Thoracic aorta (tissue), 2 donors: ENCODE measurements at places on chromosomes 1 and 21.

GRCh38 chr1:247825362-247825761 is 1.4 kb upstream of the OR14A16 start:
- no peak for DNase-seq

DNA sequence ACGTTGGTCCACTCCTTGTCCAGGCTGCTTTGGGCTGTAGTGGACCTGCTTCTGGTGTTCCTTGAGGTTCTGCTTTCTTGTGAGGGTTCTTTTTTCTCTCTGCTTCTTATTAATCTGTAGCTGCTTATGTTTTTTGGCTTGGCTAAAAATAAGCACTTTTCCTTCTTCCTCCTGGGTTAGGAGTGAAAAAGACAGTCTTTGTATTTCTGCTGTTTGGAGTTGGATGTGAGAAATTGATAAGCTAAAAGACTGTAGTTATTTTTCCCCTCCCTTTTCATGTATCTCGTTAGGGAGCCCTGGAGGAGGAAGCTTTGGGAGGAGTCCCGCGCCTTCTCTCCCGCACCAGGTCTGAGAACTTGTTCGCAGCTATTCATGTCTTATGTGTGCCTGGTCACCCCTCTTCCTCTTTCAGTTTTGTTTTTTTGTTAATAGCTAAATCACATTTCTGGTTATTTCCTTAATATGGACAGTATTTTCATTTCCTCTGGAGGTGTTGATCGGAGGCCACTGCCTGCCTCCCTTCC is 79.0 kb downstream of the GALNT2 start:
- no peak for DNase-seq

GRCh38 chr1:246617768-246618167 is 51.5 kb downstream of the CNST start:
- DNase-seq, result no peak

DNA sequence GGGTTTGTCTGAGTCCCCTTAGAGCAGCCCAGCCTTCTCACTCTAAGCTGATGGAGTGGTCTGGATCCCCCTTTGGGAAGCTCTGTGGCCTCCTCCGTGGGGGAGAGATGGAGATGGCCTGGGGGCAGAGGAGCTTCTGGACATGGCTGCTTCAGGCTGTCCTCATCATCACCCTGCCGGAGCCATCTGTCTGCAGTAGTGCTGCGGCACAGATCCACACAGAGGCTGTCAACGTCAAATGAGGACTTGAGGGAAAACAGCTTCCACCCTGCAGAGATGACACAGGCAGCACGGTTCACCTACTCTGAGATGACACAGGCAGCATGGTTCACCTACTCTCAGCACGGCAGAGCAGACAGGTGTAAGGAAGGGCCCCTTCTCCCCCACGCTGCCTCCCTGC is 134.3 kb downstream of the IGSF21 start:
- no peak for DNase-seq

- no peak for DNase-seq
Measured at GRCh38 chr1:25690396-25690956, 73.9 kb downstream of the MAN1C1 start.

GRCh38 chr1:197927908-197928665 is 10.9 kb downstream of the LHX9 start:
- no peak for DNase-seq

GRCh38 chr21:42707207-42707830 is 53.9 kb downstream of the PDE9A start:
- no peak for DNase-seq

GRCh38 chr1:204944662-204945061 is 74.0 kb downstream of the NFASC start:
- DNase-seq, result no peak

DNA sequence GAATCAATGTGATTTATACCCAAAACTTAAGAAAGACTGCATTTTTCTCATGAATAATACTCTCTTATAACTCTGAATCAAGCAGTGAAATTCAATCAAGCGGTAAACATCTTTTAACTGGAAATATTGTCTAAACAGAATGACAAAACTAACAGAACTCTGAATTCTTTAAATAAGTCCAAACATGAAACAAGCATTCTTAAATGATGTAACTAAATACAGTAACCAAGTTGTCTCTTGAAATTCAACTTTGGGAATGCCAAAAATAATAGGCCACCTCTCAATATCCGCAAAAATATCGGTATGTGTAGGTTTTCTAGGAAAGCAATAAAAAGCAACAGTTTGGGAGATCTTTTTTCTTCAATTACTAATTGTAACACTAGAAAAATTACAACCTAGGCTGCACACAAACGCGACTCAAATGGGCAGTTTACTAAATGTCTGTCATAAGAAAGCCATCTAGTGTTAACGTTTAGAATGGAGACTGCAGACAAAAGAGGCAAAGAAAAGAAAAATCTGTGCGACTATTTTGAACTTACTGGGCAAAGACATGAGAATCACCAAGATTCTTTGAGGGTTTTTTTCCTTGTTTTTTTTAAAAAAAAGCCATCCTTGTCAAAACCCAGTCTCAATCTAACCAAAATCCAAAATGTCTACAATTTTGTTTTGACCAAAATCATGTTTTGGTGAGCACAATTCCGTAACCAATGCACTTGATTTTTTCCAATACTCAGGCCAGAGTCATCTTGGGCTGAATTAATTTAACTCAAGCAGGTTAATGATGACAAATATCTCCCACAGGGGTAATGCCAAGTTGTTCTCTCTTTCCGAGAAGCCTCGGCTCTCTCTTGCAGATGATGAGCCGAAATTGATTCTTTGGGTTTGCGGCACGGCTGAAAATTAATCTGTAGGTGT is 1.3 kb downstream of the SIPA1L2 start:
- DNase-seq, result no peak

DNA sequence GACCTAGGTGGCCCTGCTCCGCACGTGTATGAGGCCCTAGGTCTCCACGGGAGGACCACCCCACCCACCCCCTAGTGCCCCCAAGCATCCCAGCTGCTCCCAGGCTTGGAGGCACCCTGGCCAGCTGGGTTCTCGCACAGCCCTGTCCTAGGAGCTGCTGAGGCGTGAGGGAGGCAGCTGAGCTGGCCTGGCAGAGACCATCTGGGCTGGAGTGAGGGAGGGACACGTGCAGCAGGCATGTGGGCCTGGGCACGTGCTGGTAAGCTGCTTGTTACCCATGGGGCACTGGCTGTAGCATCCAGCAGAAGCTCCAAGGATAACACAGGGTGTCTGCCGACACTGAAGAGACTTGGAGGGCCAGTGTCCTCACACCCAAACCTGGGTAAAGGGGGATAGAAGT is 10.1 kb downstream of the SLC6A9 start:
- no peak for DNase-seq

DNA sequence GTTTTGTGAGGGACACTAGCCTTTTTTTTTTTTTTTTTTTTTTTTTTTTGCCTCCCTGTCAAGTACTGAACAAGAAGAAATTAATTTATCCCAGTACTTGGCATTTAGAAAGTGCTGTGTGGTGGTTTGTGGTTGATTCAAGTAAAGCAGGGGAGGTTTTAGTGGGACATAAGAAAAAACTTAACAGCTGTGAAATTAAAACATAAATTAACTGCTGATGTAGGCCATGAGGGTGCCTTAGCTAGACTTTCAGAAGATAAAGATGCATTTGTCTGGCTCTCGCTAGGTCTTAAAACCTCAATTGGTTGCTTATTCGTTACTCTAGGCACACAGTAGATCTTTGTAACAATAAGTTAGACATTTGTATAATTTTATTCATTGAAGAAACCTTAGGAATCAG is 52.3 kb downstream of the SPATA46 start:
- DNase-seq, result no peak

GRCh38 chr1:59393211-59394180 is 96.6 kb downstream of the FGGY start:
- peak; percentile 47 for DNase-seq

DNA sequence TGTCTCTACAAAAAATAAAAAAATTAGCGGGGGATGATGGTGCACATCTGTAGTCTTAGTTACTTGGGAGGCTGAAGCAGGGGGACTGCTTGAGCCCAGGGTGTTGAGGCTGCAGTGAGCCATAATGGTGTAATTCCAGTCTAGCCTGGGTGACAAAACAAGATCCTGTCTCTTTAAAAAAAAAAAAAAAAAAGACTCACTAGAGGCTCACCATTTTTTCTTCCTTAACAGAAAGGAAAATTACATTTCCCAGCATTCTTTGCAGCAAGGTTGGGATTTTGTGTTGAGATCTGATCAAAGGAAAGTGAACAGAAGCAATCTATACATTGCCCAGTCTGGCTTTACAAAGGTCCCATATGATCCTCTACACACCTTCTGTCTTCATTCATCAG is 21.5 kb downstream of the GFI1 start:
- no peak for DNase-seq

GRCh38 chr1:104945406-104945805 is 1195.7 kb downstream of the AMY1C start:
- DNase-seq, result no peak

DNA sequence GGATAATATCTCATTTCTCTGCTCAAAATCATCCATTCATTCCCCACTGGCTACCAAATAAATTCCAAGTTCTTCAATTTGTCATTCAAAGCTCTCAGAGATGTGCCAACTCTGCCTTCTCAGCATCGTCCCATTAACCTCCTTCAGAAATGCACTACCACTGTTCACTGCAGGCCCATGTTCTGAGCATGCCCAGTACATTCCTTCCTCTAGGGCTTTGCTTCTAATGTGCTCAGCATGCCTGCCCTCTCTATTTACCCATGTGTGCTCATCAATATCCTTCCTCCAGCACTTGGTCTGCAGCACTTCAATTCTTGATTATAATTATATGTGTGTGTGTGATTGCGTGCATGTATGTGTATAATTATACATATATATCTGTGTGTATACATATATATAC is 36.1 kb upstream of the RGS8 start:
- DNase-seq, result no peak

DNA sequence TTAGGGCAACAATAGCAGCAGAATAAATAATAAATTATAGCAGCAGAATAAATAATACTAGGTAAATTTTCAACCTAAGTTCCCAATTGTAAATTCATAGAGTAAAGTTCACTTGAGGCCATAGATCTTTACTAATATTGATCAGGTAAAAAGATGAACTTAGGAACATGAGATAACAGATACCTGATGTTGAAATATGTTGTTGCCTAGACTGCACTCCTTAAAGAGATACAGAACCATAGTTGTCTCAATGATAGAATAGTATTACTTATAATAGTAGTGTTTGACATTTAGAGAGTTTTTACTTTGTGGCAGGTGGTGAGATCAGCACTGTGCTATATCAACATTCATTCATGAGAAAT is 378 bp upstream of the F13B start:
- no peak for DNase-seq

DNA sequence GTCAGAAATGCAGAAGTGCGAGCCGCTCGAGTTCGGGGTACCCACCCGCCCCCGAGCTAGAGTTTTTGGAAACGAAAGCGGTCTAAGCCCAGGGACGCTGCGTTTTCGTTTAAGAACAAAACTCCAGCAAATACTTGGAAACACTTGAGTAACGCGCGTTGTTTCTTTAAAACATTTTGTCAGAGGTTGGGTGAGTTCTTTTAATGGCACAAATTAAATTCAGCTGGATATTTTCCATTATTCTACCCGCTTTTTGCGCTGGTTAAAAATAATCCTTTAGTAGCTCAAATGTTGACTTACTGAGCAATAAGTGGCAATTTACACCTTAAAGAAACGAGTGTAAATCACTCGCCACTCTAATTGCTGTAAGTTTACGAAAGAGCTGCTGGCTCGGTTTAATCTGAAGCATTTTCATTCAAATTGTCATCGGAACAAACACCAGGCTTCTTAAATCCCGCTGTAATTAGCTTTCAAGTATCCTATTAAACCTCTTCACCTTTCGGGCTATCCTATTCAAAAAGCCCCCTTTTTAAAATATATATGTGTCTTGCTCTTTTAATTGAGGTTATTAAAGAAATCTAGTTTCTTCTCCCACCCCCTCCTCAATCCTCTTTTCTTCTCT is 1.5 kb downstream of the LHX8 start:
- DNase-seq, result no peak

- no peak for DNase-seq
Measured at GRCh38 chr1:65170511-65171142, 22.6 kb downstream of the AK4 start.

- no peak for DNase-seq
Measured at GRCh38 chr1:168312718-168313604, 32.3 kb downstream of the TBX19 start.

- no peak for DNase-seq
Measured at GRCh38 chr1:192974701-192975100, 84.5 kb downstream of the UCHL5 start.

GRCh38 chr1:162384116-162384515 is 2.6 kb downstream of the C1orf226 start:
- DNase-seq, result no peak

DNA sequence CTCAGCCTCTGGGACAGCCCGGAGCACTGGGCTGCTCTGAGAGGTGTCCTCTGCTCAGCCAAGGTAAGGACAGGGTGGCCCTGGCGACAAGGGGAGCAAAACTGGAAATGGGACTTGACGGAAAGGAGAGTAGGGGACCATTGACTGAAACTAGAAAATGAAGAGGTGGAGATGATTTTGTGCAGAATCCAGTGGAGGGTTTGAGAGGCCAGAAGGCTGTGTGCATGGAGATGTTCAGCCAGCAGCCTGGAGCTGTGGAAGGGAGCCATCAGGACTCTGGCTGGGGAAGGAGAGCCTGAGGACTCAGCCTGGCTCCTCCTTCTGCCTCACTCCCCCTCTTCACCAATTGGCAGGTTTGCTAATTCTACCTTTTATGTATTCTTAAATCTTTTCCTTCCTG is 114.2 kb downstream of the EDEM3 start:
- DNase-seq, result no peak

- DNase-seq, result no peak
Measured at GRCh38 chr1:169509354-169509753, 23.6 kb upstream of the SLC19A2 start.

GRCh38 chr1:90708236-90708786 is 8.8 kb downstream of the BARHL2 start:
- DNase-seq, result no peak

DNA sequence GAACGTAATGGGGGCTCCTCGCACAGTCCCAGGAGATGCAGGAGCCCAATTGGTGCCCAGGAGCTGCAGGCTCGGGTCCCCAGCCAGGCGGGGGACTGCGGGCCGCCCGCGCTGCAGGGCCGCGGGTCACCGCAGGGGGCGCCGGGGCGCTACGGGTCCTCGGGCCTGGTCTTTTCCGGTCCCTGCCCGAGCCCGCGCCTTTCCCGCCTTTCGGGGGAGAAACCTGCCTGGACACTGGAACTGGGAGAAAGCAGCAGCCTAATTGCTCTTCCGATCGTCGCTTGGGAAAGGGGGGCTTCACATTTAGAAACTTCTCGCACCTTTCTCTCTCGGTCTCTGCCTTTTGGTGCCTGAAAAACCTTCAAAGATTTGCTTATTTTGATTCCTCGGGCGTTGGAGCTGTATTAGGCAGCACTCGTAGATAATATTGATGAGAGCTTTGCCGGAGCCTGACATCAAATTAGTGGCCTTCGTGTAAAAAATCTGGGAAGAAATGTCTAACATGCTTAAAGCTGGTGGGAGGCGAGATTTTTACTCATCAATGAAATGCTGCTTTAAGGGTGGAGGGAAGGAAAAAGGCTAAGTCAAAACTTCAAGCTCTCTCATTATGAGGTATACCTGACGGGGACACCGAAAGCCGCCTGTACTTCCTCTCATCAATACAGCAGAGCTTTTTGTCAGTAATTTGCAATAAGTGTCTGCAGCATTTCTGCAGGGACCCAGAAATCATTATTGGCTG is 12.6 kb upstream of the BARHL2 start:
- no peak for DNase-seq

GRCh38 chr1:19260211-19261138 is 8.9 kb downstream of the MRTO4 start:
- DNase-seq, result no peak

- no peak for DNase-seq
Measured at GRCh38 chr1:169586067-169586394, 250 bp downstream of the F5 start.

GRCh38 chr1:234515411-234515810 is 36.4 kb upstream of the TARBP1 start:
- no peak for DNase-seq

GRCh38 chr1:95384567-95384966 is 150.6 kb downstream of the RWDD3 start:
- no peak for DNase-seq
